Psoas muscle (tissue), 8 donors: ENCODE measurements at places on chromosomes 12 and 14. TPM values are rescaled to one million over a fixed set of nuclear protein-coding genes. Genes with fewer than 3 reads are reported as not detected.

DNA sequence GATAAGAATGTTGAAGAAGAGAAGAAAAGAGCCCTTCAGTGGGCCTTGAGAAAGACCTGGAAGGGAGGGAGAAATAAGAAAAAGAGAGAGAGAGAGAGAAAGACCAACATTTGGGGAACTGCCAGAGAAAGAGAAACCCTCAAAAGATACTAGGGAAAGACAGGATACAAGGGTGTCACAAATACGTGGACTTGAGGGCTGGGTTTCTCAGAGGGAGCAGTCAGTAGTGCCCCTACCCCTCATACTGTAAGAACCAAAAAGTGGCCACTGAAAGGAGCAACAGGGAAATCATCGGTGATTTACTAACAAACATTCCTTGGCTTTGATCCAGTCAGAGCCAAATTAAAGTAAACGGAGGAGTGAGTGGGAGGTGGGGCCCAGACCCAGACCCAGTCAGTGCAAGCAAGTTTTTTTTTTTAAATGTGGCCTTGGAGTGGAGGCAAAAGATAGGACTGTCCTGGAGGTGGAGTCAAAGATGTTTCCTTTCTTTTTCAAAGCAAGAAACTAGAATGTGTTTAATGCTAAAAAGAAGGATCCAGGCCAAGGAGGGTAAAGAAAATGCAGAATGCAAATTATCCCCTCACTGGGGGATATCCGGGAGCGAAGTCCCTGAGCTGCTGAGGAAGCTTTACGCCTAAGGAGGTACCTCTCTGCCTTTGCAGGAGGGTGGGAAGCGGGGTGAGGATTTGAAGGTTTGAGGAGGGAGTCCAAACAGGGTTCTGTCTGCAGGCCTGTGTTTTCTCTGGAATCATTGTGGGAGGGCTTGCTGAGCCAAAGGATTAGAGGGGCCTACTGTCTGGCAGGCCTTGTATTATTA, 143.5 kb upstream of the AMIGO2 start:
- no peaks in the 10 kb centered on the region for H3K27me3 ChIP-seq
- DNase-seq: no peak

- H3K27ac ChIP-seq: no peak overlapping the region
- peaks cover 9% of the 10 kb centered on the region for H3K4me1 ChIP-seq
- no peak for DNase-seq
- no peaks in the 10 kb centered on the region for H3K36me3 ChIP-seq
- H3K4me3 ChIP-seq: no peak overlapping the region
These were observed 90.9 kb upstream of the PLXNC1 start for GRCh38 chr12:94057262-94058151.

DNA sequence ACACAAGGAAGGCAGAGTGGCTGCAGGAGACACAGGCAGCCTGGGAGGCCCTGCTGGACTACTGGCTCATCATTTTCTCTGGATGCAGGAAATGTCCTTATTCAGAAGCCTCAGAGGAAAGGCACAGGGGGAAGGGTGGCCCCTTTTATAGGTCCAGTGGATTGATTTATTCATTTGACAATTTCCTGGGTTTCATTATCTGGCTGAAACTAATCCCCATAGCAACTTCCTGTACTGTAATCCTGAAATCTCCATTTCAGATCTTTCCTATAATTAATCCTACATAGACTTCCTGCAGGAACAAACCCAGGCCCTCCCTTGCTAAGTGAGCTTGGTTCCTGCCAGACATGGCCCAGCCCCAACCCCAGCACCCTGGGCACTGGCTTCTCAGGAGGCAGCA, 23.0 kb downstream of the KRT76 start:
- H3K27me3 ChIP-seq: peaks cover 37% of the 10 kb centered on the region
- no peak overlapping the region for H3K27ac ChIP-seq
- no peak for DNase-seq
- no peaks in the 10 kb centered on the region for H3K36me3 ChIP-seq

- H3K36me3 ChIP-seq: no peaks in the 10 kb centered on the region
- H3K4me1 ChIP-seq: peaks cover 26% of the 10 kb centered on the region
- no peak for DNase-seq
- no peak overlapping the region for H3K4me3 ChIP-seq
These were observed 71.7 kb downstream of the CRADD start for GRCh38 chr12:93748672-93749383.

DNA sequence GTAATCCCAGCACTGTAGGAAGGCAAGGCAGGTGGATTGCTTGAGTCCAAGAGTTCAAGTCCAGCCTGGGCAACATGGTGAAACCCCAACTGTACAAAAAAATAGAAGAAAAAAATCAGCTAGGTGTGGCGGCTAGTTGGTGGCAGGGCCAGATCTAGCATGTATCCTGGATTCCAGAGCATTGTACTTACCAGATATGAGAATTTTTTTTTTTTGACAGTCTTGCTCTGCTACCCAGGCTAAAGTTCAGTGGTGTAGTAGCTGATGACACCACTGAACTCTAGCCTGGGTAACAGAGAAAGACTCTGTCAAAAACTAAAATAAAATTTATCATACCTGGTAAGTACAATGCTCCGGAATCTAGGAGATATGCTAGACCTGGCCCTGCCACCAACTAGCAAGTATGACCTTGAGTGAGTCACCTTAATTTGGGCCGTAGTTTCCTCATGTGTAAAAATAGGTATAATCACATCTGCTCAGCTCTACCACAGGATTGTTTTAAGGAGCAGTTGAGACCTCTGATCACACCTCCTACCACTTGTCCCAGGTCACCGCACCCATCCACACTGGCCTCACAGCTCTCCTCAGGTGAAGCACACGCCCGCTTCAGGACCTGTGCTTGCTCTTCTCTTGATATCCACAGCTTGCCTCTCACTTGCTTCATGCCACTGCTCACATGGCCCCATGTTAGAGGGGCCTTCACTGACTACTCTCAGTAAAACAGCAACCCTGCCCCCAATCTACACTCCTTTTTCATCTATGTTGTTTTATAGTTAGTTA, 140.2 kb downstream of the STXBP6 start:
- H3K27me3 ChIP-seq: no peaks in the 10 kb centered on the region
- no peak for DNase-seq
- no peak overlapping the region for H3K27ac ChIP-seq
- H3K4me3 ChIP-seq: no peak overlapping the region
- H3K36me3 ChIP-seq: no peaks in the 10 kb centered on the region

DNA sequence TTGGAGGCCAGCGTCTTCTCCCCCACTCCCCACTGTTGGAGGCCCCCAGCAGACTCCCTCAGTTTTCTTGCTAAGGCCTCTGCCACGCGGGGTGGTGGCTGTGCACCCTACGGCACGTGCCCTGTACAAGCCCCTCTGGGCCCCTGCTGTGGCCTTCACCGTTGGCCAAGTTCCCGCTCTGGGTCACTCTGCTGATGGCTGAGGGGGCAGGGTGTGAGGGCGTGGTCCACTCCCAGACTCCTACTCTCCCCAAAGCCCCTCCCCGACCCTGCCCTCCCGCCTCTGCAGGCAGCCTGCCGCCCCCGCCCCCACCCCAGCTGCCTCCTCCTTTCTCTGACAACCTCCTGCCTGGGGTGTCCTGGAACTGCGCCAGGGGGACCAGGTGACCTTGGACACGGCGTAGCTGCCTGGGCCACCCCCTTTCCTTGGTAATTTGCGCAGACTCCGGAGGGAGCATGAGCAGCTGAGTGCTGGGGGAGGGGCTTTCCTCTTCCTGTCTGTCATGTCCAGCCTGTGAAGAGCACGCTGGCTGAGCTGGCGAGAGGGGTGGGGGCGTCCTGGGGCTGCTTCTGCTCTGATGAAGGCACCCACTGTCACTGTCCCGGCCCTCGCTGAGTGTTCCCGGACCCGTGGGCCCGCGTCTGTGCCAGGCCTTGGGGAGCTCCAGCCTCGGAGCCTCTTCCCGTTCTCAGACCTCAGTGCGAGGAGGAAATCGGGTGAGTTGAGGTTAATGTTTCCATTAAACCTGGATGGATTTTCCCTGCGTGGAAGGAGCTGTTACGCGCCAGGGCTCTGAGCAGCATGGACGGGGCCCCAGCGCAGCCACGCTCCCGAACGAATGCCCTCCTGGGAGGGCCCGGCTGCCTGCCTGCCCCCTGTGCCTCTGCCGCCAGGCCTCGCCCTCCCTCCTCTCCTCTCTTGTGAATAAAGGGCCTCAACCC, 85.0 kb downstream of the KIF26A start:
- H3K4me1 ChIP-seq: no peaks in the 10 kb centered on the region
- peak; percentile 46 for DNase-seq
- H3K36me3 ChIP-seq: no peaks in the 10 kb centered on the region
- no peak overlapping the region for H3K27ac ChIP-seq

DNA sequence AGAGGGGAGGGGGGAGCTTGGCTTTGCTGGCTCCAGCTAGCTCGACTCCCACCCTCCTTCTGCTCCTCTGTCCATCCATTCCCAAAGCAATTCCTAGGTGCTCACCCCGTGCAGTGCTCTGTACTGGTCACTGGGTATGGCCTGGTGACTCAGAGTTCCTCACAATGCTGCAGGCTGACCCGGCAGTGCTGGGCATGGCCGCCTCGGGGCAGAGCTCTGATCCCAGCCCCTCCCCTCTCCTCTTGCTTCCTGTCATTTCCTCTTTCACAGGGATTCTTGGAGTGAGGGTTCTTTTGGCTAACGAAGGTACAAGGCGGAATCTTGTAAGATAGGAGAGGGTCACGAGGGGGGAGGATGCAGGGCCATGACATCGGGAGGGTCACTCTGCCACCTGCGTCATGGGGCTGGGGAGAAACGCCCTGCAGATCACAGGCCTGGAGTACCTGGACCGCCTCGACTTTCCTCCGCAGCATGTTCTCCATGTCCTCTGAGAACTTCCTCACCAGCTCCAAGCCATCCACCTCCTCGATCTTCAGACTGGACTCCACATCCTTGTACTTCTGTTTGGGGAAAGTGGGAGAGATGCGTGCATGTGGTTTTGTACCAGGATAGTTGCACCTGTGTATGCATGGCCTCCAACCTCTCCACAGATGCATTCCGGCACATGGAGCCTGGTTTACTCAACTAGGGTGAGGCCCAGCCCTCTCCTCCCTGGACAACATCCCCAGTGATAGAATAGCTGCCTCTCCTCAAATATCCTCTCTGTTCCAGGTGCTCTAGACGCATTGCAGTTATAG, 5.7 kb downstream of the CACNA2D4 start:
- no peak for DNase-seq
- H3K27ac ChIP-seq: peak overlapping the region; percentile 90
- no peaks in the 10 kb centered on the region for H3K27me3 ChIP-seq
- no peaks in the 10 kb centered on the region for H3K36me3 ChIP-seq
- no peak overlapping the region for H3K4me3 ChIP-seq

DNA sequence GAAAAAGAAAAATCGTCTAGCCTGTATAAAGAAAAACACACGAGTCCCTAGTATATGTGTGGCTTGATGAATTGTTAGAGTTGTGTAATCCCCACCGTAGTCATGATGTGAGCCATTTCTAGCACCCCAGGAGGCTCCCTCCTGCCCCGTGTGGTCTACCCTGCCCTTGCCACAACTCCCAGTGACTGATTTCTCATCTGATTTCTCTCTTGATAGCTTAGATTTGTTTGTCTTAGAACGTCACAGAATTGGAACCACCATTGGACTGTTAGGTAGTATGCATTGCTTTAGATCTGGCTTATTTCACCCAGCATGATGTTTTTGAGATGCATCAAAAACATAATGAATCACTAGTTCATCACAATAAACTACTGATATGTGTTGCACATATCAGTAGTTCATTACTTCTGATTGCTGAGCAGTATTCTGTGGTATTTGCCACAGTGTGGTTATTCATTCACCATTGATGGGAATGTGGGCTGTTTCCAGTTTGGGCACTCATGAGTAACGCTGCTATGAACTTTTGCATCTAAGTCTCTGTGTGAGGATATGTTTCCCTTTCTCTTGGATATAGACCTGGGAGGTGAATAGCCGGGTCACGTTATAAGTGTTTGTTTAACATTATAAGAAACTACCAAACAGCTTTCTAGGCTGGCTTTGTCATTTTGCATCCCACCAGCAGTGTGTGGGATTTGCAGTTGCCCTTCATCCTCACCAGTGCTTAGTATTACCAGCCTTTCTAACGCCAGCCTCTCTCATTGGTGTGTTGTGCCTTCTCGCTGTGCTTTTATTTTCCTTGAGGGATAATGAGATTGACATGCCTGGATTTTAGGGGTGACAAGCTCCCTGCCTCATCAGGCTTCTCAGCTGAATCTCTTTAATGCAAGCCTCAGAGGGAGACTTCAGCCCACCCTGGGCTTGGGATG, 31.9 kb upstream of the NCOR2 start:
- no peak overlapping the region for H3K4me3 ChIP-seq
- no peaks in the 10 kb centered on the region for H3K4me1 ChIP-seq
- H3K27ac ChIP-seq: no peak overlapping the region
- H3K27me3 ChIP-seq: no peaks in the 10 kb centered on the region

DNA sequence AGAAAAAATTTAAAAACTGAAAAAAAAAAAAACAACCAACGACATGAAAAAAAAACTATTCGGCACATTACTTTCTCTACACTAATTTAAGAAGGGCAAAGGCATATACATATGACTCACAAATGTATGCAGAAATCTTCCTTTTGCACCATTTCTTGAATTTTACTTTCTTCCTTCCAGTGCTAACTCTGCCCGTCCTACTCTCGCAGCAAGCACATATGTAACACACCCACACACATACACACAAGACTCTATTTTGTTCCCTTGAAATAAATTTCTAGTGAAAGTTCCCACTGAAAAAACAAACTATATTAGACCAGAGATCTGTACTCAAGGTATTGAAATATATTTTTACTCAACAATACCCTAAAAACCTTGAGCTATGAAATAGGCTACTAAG, 14.6 kb downstream of the BTG1 start:
- DNase-seq: no peak
- no peak overlapping the region for H3K27ac ChIP-seq
- no peaks in the 10 kb centered on the region for H3K36me3 ChIP-seq
- no peaks in the 10 kb centered on the region for H3K27me3 ChIP-seq

DNA sequence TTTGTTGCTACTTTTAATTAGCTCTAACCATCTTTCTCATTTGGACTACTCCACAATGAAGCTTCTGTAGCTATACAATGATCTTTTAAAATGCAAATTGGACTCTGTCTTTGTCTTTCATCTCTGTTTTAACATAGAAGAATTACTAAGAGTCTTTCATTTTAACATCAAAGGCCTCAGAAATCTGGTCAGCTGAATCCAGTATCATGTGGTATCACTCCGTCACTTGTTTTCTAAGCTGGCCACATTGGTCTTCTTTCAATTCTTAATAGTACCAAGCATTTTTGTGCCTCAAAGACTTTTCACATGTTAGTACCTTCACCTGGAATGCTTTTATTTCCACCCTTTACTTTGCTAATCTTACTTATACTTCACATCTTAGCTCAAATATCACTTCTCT, 95.5 kb upstream of the SLC16A7 start:
- no peak overlapping the region for H3K4me3 ChIP-seq
- DNase-seq: no peak
- no peak overlapping the region for H3K27ac ChIP-seq
- no peaks in the 10 kb centered on the region for H3K27me3 ChIP-seq

- H3K27me3 ChIP-seq: no peaks in the 10 kb centered on the region
- no peaks in the 10 kb centered on the region for H3K4me1 ChIP-seq
- DNase-seq: no peak
- H3K4me3 ChIP-seq: no peak overlapping the region
These were observed 1014.8 kb upstream of the FBXO33 start for GRCh38 chr14:40447017-40447416.

Gene C12orf50
- not detected for total RNA-seq

Gene JPH4
- total RNA-seq: 0.19 TPM

Gene AGAP2
- 7.2 TPM for total RNA-seq
